ENCODE measurements at places on chromosomes 6 and 20. TPM values are rescaled to one million over a fixed set of nuclear protein-coding genes. Genes with fewer than 3 reads are reported as not detected.

The MDN1 gene
- 53.1 TPM for total RNA-seq

The KIAA1755 gene
- total RNA-seq = not detected

The HLA-DRB5 gene
- total RNA-seq = 8.8 TPM

The SCUBE3 gene
- total RNA-seq = not detected

The ATP9A gene
- total RNA-seq = 4.2 TPM

The PAK1IP1 gene
- total RNA-seq = 4.3 TPM

The PROKR2 gene
- total RNA-seq = not detected

The SRSF12 gene
- total RNA-seq = not detected

The BICRAL gene
- total RNA-seq = 34.1 TPM

The UBE2V1 gene
- 124 TPM for total RNA-seq

The SERPINB1 gene
- total RNA-seq = 39.2 TPM

The TUBB2B gene
- 0.76 TPM for total RNA-seq

The SIRPA gene
- total RNA-seq = 0.86 TPM

The RBM24 gene
- 0.15 TPM for total RNA-seq

The ANKRD66 gene
- not detected for total RNA-seq

The CYP39A1 gene
- total RNA-seq = not detected

The SCRT2 gene
- total RNA-seq = not detected

The SRMS gene
- not detected for total RNA-seq

The BPHL gene
- total RNA-seq = 7.7 TPM

The ZBTB46 gene
- total RNA-seq = 0.21 TPM

The YWHAB gene
- 171 TPM for total RNA-seq

The PSMB8 gene
- 131 TPM for total RNA-seq

The LRRC1 gene
- total RNA-seq = 4.0 TPM

The RAB44 gene
- 0.77 TPM for total RNA-seq

The LINC00237 gene
- total RNA-seq = not detected

The ZNF391 gene
- total RNA-seq = 0.60 TPM

The BCAS1 gene
- not detected for total RNA-seq

The MTG2 gene
- total RNA-seq = 14.3 TPM

The RAB32 gene
- total RNA-seq = 2.1 TPM

The ULBP1 gene
- 0.20 TPM for total RNA-seq

The MUCL3 gene
- not detected for total RNA-seq

The C6orf52 gene
- total RNA-seq = not detected

The PI3 gene
- not detected for total RNA-seq

The PRL gene
- total RNA-seq = not detected

The GTF3C6 gene
- total RNA-seq = 28.1 TPM

The IMPG1 gene
- total RNA-seq = not detected

The DACT2 gene
- total RNA-seq = not detected

The STXBP5 gene
- total RNA-seq = 20.8 TPM

Data from T-helper 17 cell (primary cell).